ENCODE measurements at places on chromosomes 1 and 21.

DNA sequence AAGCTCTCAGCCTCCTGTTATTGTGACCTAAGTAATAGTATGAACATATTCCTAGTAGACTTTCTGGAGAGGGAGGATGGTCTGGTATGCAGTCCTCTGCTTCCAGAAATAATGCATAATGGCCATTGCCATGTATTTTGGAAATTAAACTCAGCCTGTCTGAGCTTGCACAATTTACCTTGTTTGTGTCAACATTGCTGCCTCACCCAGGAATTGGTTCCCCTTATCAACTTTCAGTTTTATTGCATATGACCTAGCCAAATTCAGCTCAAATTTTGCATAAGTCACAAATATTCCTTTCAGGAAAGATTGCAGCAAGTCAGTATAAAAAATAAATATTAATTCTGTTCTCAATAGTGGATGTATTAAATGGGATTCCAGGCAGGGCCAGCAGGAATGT lies 101.9 kb upstream of the SLC5A9 start:
- no peak for DNase-seq

GRCh38 chr1:21051177-21051825 lies 125.4 kb downstream of the EIF4G3 start:
- no peak for DNase-seq

- DNase-seq, result no peak
Observed at GRCh38 chr1:35184495-35185199, 8.3 kb downstream of the SFPQ start.

DNA sequence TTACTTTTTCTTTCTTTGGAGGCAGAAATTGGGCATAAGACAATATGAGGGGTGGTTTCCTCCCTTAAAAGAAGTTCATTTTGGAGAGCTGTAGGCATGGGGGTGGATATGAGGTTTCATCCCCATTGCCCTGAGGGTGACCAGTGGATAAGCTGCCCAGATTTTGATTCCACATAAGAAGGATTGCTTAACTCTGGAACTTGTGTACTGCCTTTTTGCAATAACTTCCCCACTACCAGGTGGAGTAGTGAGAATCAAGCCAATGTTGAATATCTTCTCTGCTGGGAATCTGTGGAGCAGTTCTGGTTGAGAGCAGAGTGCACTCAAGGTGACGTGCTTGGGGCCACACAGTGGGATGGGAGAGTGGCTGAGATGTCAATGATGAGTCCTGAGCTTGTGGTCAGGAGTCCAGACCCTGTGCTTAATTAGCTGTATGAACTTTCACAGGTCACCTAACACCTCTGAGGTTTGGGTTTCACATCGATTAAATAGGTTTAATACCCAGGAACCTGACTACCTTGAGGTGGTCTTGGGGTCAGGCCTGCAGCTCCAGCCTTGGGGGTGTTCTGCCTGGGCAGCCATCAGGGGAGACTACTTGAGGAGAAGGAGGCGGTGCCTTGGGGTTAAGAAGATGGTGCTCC lies 152.9 kb downstream of the FCRL5 start:
- DNase-seq, result no peak

GRCh38 chr1:178538192-178538916 lies 25.4 kb downstream of the TEX35 start:
- no peak for DNase-seq

DNA sequence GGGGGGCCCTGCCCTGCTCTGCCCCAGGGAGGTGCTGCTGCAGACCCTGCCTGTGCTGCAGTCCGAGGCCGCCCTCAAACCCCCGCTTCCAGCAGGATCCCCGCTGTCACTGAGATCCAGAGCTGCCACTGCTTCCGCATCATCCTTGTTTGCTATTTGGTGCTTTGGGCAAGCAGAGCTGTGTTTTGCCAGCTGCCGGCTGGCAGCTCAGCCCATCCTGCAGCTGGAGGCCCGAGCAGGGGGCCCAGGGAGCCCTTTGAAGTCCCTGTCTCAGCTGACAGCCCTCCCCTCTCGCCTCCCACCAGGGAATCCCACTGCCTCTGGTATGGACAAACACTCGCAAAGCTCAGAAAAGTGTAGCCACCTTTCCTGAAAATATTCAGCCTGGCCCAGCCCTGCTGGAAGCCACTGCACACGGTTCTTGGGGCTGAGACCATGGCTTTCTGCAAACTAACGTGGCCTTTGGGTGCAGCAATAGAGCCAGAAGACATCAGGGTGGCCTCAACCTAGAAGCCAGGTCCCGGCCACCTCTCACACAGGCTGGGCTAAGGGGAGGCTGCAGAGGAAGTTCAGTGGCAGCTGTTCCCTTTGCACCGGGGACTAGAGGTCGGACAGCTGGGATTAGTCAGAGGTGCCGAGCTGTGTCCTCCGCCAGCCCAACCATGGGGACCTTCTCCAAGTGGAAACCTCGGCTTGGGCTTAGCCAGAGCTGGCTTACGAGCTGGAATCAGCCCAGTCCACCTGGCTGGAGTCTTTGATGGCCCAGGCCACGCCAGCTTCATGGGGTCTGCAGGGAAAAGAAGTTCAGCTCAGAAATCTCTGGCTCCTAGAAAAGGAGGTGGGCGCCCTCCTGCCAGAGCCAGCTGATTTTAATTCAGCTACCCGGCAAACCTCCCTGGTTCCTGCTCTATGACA lies 107.1 kb downstream of the SPSB1 start:
- peak; percentile 73 for DNase-seq

GRCh38 chr1:88371436-88372023 lies 312.5 kb upstream of the PKN2 start:
- DNase-seq, result no peak

DNA sequence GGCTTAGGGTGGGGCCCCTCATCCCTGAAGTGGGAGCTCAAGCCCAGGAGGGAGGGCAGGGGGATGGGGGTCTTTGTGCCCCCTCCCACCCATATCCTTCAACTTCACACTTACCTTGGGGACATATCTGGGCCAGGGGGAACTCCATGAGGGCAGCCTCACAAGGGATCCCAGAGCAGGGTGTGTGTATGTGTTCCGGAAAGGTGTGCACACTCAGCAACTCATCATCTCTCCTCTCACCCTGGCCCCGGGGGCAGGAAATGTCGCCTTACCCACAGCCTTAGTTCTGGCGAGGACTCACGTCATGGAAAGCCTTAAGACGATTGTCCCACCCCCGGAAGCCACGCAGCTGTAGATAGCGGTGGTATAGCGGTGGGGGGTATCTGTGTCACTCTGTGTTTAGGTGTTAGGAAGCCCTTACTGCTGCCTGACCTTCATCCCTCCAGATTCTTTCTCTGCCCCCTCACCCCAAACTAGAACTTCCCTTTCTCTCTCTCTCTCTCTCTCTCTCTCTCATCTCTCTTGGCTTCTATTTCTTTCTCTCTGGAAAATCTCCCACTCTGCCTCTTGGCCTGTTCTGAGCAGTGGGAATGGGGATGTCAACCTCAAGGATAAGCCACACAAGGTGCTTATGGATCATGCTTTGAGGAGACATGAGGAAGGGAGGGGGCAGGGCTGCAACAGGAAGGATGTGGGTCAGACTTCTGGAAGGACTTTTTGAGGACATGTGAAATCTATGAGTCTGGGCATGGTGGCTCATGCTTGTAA lies at the start of gene SH2D2A:
Gene SH2D2A (minus strand): TSS at position 288 of the 768 bp plus-strand sequence. CDS start 140 bp downstream, at position 148.
- DNase-seq, result peak; percentile 47

DNA sequence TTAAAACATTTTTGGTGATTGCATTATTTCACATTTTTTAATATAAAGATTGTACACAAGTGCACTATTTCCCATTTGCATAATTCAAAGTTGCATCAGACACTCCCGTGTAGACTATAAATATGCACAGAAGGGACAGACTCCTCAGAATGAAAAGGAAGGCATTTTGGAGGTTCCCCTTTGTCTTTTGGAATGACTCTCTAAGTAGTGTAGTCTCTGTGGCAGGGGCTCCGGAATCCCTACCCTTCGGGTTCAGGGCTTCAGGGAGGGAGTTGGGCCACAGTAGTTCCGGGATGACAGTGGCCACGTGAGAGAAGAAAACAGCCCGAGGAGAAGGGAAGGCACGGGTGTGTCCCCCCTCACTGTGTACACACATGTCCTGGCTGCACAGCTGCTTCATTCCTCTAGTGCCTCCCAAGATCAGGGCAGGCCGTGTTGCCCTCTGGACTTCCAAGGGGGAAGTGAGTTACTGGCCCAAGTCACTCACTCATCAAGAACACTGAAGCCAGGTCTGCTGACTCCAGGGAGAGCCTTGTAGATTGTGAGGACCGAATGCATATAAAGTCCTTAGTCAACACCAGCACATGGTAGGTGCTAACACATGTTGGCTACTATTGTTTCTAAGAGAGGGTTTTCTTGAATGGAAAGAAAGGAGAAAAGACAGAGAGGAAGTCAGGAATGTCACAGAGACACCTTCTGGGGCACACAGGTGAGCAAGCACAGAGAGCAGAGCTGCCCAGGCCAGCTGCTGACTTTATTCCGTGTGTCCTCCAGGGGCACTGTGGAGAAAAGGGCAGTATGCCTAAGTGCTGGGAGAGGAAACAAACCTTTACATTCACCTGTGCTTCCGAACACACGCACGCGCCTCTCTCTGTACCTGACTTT lies 39.8 kb downstream of the LHX4 start:
- DNase-seq, result no peak

GRCh38 chr21:41110161-41110560 lies 57.8 kb upstream of the BACE2 start:
- no peak for DNase-seq

DNA sequence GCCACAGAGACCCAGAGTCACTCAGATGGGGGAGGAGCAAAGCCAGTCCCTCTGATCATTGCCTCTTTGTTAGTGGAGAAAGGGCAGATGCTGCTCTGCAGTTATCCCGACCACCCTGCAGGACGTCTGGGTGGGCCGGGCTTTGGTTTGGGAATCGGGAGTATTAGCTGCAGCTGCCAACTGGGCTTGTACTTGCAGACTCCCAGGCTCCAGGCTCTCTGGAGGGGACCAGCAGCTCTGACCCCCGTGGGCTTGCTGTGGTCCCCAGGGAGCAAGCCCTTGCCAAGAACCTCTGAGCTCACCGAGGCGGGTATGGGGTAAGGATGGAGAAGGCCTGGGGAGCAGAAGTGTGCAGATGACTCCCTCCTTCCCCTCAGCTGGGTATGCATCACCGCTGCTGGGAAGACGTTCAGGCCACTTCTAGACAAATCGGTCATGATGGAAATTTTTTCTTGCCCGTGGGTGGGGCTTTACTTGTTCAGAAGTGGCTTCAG lies 21.6 kb downstream of the MAPKAPK2 start:
- DNase-seq, result peak; percentile 38

DNA sequence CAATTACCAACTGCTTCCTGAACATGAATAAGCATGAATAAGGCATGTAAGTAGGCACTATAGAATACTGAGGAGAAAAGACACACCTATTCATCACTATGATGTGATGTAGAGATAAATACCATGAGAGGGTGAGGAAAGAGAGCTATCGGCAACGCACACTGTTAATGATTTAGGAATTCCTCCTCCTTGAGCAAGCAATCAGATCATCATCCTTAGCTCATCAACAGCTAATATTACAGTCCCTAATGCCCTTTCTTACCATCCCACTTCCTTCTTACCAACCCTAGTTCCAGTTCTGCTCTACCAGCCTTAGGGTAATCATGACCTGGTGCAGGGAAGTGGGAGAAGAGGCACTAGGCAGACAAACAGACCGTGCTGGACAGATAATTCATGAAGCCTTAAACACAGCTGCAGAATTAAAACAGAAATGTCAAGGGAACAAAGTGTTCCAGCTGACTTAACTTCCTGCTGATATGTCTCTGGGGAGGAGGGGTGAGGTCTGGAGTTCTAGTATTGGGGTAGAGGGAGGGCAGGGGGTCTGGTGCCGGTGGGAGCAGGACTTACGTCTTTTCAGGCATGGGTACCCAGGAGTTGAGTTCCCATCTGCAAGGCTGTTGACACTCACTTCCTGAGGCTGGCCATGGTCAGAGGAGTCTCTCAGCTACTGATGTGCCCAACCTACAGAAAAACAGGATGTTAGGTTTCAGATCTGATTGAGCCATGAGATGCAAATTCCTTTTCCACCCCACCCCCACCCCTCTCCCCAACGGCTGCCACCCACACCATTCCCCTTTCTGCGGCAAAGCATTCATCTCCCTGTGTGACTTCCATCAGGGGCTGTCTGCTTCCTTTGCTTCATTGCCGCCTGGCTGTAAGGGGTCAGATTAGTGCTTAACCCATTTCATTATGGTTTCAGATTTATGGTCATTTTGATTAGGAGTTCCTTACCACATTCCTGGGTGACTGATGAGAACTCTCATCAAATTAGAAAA lies 12.6 kb upstream of the RCSD1 start:
- DNase-seq, result no peak

DNA sequence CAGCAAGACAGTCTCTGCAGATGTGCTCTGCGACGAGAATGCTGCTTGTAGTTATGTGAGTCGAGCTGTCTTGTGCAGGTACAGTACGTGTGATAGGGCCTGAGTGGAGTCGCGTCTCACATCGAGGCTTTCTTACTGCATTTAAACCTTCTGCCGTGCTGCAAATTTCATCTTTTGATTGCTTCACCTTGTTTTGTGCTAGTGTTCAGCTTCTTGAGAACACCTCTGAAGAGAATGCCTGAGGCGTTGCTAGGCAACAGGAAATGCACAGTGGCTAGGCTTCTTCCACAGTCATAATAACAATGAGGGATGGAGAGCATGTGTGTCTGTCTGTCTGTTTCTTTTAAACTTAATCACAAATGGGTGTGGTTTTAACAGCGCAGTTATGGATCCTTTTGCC lies 52.9 kb downstream of the MRPS6 start:
- no peak for DNase-seq

DNA sequence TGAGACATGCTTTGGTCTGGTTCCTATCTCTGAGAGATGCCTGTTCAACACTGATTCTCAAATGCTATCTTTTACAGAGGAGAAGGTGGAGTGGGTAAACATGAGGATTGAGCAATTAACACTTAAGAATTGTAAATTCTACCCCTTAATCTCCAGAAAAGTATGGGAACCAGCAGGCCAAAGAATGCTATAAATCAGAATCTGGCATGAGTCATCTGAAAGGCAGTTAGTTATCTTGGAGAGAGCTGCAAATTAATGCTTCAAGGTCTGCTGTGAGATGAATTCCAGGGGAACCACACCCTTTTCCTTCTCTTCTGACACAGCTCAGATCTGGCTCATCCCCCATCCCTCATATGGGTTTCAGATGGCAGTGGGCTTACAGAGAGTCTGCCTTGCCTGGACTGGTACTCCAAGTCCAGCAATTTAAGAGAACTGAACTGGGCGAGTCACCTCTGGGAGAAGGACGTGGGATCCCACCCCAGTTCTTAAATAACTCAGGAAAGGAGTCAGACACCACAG lies 5.2 kb downstream of the S100A10 start:
- no peak for DNase-seq

DNA sequence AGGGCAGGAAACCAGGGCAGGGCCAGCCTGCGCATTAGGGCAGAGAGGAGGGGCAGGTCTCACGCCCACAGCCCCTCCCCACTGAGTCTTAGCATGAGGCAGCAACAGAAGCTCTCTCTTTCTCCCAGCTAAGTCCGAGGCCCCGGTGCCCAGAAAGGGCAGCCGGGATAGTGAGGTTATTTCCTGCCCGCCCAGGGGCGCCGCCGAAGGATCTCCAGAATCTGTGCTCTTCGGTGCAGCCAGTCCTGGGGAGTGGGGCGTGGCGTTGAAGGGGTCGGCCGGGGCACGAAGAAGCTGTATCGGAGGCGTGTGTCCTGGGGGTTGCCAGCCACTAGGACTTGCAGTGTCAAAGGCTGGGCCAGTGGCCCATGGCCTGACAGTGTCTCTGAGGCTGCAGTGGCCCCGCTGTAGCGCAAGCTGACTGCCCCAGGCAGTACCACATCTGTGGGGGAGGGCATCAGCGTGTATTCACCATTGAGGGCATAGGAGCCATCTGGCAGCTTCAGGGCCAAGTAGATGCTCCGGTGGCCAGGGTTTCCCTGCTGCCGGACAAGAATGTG lies 7.8 kb downstream of the ADAMTS4 start:
- no peak for DNase-seq

GRCh38 chr1:228697207-228698016 lies 37.9 kb upstream of the RHOU start:
- peak; percentile 95 for DNase-seq

GRCh38 chr1:41823471-41823870 lies 95.3 kb downstream of the HIVEP3 start:
- no peak for DNase-seq
